ENCODE measurements at places on chromosomes 11 and 22. TPM values are rescaled to one million over a fixed set of nuclear protein-coding genes. Genes with fewer than 3 reads are reported as not detected.

DNA sequence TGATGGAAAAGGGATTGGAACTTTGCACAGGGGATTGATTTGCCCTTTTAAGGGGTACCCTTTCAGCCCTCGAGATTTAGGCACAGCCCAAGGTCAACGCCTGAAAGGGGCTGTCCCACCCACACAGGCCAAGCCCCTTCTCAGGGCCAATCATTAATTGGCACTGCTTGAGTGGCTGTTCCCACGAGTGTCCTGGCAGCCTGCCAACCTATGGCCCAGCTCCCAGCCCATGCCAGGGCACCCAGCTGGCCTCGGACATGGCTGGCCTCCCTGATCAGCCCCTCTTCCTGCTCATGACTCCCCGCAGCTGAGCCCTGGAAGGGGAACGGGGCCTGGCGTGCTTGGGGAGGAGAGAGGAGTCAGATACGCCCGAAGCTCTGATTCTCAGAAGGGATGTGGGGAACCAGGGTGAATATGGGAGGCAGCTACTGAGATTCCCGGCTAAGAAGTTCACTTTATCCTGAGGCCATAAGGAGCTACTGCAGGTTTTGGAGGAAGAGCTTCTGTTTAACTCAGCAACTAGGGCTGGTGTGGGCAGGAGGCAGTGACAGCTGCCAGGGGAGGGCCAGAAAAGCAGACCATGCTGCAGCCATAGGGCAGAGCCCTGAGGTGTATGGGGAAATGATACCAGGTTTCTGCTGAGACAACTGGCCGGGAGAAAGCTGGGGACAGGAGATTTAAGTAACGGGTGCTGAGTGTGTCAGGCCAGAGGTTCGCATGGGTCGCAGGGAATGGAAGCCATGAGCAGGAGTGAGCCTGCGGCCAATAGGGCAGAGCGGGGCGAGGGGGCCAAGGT is 30.0 kb downstream of the WNT7B start:
- H3K4me1 ChIP-seq, result no peaks in the 10 kb centered on the region
- no peak for DNase-seq
- H3K27ac ChIP-seq, result no peak overlapping the region
- H3K27me3 ChIP-seq, result no peaks in the 10 kb centered on the region

GRCh38 chr22:49672014-49672516 is 155.6 kb downstream of the BRD1 start:
- no peaks in the 10 kb centered on the region for H3K27me3 ChIP-seq
- H3K4me1 ChIP-seq, result peaks cover 6% of the 10 kb centered on the region
- DNase-seq, result no peak
- no peak overlapping the region for H3K27ac ChIP-seq
- no peaks in the 10 kb centered on the region for H3K36me3 ChIP-seq

- DNase-seq, result no peak
- no peaks in the 10 kb centered on the region for H3K4me1 ChIP-seq
- H3K27ac ChIP-seq, result no peak overlapping the region
- H3K4me3 ChIP-seq, result no peak overlapping the region
Observed at GRCh38 chr11:34610324-34611041, 10.4 kb upstream of the EHF start.

The SDF2L1 gene
- total RNA-seq, result 34.3 TPM

The SPATA19 gene
- total RNA-seq, result 43.4 TPM

DNA sequence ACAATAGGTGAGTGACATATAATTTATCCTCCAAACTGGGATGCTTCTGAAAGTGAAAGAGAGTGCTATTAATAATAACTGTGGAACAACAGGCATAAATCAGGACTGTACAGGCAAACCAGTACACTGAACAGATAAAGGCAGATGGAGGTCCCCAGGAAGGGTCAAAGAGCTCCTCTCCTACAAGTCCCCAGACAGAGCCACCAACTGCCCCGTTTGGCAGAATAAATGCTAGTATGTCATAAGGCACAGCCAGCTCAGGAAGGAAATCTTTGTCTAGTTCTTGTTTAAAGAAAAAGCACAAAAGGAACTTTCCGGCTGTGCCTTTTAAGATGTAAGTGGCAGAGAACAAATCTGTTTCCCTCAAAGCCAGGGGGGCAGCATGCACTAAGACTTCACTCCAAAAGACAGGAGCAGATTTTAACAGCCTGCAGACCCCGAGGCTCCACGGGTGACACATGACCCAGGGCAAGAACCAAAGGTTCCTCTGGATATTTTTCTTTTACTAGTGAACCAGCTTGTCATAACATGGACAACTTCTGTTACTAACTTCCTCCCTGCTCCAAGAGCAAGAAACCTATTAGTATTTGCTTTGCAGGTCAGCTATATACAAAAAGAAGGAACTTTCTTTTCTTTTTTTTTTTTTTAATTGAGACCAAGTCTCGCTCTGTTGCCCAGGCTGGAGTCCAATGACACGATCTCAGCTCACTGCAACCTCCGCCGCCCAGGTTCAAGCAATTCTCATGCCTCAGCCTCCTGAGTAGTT is 50.2 kb downstream of the MYH9 start:
- DNase-seq, result no peak
- no peak overlapping the region for H3K4me3 ChIP-seq
- H3K4me1 ChIP-seq, result peaks cover 37% of the 10 kb centered on the region
- H3K27me3 ChIP-seq, result no peaks in the 10 kb centered on the region

DNA sequence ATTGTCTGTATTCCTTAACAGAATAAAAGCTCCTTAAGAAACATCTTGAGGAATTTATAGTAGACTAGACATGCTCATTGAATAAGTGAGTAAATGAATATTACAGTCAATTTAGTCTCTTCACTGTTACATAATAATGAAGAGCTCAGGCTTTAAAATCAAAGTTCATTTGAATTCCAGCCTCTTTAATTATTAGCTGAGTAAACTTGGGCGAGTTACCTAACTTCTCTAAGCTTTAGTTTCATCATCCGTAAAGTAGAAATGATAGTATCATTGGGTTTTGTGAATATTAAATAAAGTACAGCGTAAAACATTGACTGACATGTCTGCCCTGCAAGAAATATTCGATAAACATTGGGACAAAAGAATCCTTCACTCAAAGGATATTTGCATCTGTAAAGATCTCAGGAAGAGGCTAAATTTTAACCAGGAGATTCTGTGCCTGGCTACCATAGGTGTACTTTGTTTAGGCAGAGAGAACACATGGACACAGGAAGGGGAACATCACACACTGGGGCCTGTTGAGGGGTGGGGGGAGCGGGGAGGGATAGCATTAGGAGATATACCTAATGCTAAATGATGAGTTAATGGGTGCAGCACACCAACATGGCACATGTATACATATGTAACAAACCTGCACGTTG is 15.2 kb upstream of the BBOX1 start:
- no peak overlapping the region for H3K4me3 ChIP-seq
- DNase-seq, result no peak
- no peak overlapping the region for H3K27ac ChIP-seq
- no peaks in the 10 kb centered on the region for H3K27me3 ChIP-seq
- no peaks in the 10 kb centered on the region for H3K36me3 ChIP-seq

GRCh38 chr11:121645001-121645400 is 192.2 kb upstream of the SORL1-AS1 start:
- no peak for DNase-seq
- no peak overlapping the region for H3K27ac ChIP-seq
- no peaks in the 10 kb centered on the region for H3K36me3 ChIP-seq
- H3K4me1 ChIP-seq, result no peaks in the 10 kb centered on the region
- H3K27me3 ChIP-seq, result no peaks in the 10 kb centered on the region
- no peak overlapping the region for H3K4me3 ChIP-seq

- H3K4me3 ChIP-seq, result no peak overlapping the region
- no peak overlapping the region for H3K27ac ChIP-seq
- H3K27me3 ChIP-seq, result no peaks in the 10 kb centered on the region
- no peaks in the 10 kb centered on the region for H3K36me3 ChIP-seq
- DNase-seq, result no peak
Observed at GRCh38 chr11:707817-708420, 1.9 kb downstream of the EPS8L2 start.

The RCOR2 gene
- total RNA-seq, result 6.3 TPM

The NNMT gene
- 10.6 TPM for total RNA-seq

GRCh38 chr22:45553351-45554039 is 50.8 kb downstream of the FBLN1 start:
- H3K4me1 ChIP-seq, result peaks cover 40% of the 10 kb centered on the region
- H3K4me3 ChIP-seq, result no peak overlapping the region
- H3K27ac ChIP-seq, result peak overlapping the region; percentile 70
- peak; percentile 85 for DNase-seq
- no peaks in the 10 kb centered on the region for H3K36me3 ChIP-seq

The SCGB2A2 gene
- total RNA-seq, result not detected

GRCh38 chr11:71908218-71908617 is 20.2 kb downstream of the XNDC1N start:
- no peaks in the 10 kb centered on the region for H3K27me3 ChIP-seq

GRCh38 chr11:44319552-44320288 is 9.8 kb upstream of the ALX4 start:
- H3K27ac ChIP-seq, result no peak overlapping the region
- no peak overlapping the region for H3K4me3 ChIP-seq
- no peaks in the 10 kb centered on the region for H3K27me3 ChIP-seq
- H3K36me3 ChIP-seq, result no peaks in the 10 kb centered on the region
- H3K4me1 ChIP-seq, result peaks cover 9% of the 10 kb centered on the region
- no peak for DNase-seq

GRCh38 chr22:44797181-44797725 is 44.9 kb downstream of the ARHGAP8 start:
- no peaks in the 10 kb centered on the region for H3K27me3 ChIP-seq
- no peak overlapping the region for H3K4me3 ChIP-seq
- H3K36me3 ChIP-seq, result no peaks in the 10 kb centered on the region
- no peaks in the 10 kb centered on the region for H3K4me1 ChIP-seq
- no peak overlapping the region for H3K27ac ChIP-seq

The TP53AIP1 gene
- 1.8 TPM for total RNA-seq

DNA sequence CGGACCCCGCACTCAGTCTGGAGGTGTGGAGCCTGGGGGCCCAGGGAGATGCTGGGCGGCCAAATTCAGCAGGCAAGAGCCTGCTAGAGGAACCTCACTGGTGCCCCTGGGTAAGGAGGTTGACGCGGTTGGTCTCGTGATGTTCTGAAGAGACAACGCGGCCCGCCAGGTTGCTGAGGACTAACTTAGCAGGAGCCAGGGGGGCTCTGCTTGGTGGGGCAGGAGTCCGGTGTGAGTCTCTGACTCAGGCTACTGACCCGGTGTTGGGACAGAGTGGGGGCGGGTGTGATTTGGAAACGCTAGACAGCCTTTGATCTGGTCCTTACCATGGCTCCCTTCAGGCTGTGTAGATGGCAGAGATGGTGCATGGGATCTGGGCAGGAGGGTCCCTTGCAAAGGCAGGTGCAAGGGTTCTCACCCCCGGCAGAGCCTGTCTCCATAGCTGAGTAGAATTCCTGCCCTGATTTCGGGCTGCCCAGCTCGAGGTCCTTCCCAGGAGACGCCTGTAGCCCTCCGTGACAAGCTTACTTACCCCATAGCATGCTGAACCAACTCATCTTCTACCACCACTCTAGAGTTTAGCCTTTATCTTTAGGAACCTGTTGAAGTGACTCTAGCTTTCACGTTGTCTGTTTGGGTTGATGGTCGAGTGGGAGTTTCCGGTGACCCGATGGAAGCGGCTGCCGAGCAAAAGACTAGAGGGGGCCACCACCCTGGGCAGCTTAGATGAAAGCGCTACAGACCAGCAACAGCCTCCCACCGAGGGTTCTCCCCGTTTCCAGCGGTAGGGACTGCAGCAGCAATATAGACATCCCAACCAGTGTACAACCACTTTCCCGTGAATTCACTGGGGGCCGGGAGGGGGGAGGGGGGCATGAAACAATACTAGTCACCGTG is 38.4 kb downstream of the KCNC1 start:
- no peak overlapping the region for H3K4me3 ChIP-seq
- no peak for DNase-seq
- no peaks in the 10 kb centered on the region for H3K27me3 ChIP-seq

The CSF2RB gene
- 2.6 TPM for total RNA-seq

DNA sequence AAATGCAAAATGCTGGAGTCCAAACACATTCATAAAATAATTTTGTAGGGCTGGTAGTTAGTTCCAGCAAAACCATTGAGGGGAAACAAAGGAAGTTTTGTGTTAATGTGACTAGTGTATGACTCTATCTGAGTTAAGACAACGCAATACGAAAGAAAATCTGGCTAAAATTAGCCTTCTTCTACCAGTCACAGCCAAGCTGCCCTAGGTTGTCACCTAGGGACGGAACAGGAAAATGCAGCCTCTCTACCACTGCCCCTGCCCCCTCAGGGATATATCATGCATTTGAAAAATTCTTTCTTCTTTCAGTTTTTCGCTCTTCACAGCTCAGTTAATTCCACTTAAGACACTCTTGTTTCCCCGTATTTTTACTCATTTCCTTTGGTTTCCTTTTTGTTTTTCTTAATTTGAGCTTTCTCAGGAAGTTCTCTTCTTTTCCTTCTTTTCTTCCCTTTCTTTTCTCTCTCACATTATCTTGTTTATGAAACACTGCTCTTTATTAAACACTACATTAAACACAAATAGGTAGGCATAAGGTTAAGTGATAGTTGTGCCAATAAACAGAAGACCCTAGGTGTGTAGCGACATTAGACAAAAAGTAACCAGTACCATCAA is 30.6 kb downstream of the KIRREL3 start:
- no peak overlapping the region for H3K4me3 ChIP-seq
- H3K4me1 ChIP-seq, result no peaks in the 10 kb centered on the region
- H3K36me3 ChIP-seq, result no peaks in the 10 kb centered on the region

- no peak overlapping the region for H3K27ac ChIP-seq
- no peak overlapping the region for H3K4me3 ChIP-seq
Observed at GRCh38 chr22:17496841-17497240, 66.5 kb upstream of the SLC25A18 start.

DNA sequence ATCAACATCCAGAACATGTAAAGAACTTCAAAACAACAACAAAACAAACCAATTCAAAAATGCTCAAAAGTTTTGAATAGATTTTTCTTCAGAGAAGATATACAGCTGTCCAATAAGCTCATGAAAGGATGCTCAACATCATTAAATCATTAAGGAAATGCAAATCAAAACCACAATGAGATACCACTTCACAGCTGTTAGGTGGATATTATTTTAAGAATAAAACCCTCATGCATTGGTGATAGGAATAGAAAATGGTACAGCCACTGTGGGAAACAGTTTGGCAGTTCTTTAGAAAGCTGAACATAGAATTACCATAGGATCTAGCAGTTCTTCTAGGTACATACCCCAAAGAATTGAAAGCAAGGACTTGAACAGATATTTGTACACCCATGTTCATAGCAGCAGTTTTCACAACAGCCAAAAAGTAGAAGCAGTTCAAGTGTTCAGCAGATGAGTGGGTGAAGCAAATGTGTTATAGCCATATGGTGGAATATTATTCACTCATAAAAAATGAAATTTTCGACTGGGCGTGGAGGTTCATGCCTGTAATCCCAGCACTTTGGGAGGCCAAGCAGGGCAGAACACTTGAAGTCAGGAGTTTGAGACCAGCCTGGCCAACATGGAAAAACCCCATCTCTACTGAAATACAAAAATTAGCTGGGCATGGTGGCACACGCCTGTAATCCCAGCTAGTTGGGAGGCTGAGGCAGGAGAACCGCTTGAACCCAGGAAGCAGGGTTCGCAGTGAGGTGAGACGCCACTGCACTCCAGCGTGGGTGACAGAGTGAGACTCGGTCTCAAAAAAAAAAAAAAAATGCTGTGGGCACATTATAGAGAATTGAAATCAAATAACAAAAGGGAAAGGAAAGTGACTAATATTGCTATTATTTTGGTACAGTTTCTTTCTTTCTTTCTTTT is 42.9 kb downstream of the CBL start:
- no peak overlapping the region for H3K27ac ChIP-seq
- H3K36me3 ChIP-seq, result no peaks in the 10 kb centered on the region
- no peaks in the 10 kb centered on the region for H3K27me3 ChIP-seq
- H3K4me1 ChIP-seq, result no peaks in the 10 kb centered on the region
